ENCODE measurements at places on chromosomes 6 and 20. TPM values are rescaled to one million over a fixed set of nuclear protein-coding genes. Genes with fewer than 3 reads are reported as not detected.
A peak's percentile ranks its signal among the peaks of the same experiment; 100 is the strongest.

DNA sequence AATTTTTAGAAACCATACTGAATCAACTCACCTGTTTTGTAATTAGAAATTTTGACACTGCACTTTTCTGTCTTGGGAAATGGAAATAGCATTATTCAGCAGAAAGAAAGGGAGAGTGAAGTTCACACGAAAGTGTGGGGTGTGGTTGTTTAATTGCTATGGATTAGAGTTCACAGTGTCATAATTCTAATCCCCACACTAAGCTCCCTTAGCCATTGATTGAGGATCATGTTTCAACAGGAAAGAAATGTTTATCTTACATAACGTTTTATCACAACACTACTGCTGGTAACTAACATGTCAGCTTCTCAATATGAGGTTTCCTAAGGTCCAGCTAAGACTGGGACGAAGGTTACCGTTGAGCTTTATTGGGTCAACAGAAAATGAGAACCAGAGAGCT is 31.4 kb upstream of the GSTA5 start:
- no peaks in the 10 kb centered on the region for H3K27me3 ChIP-seq
- H3K36me3 ChIP-seq = no peaks in the 10 kb centered on the region
- H3K4me1 ChIP-seq = peaks cover 2% of the 10 kb centered on the region
- H3K4me3 ChIP-seq = no peak overlapping the region
- no peak for DNase-seq

- no peaks in the 10 kb centered on the region for H3K4me1 ChIP-seq
- H3K4me3 ChIP-seq = no peak overlapping the region
- no peaks in the 10 kb centered on the region for H3K27me3 ChIP-seq
Measured at GRCh38 chr6:12967686-12968085, 251.1 kb downstream of the PHACTR1 start.

GRCh38 chr20:2302384-2303060 is 6.7 kb downstream of the TGM3 start:
- peaks cover 2% of the 10 kb centered on the region for H3K4me1 ChIP-seq
- H3K27me3 ChIP-seq = no peaks in the 10 kb centered on the region
- DNase-seq = no peak

DNA sequence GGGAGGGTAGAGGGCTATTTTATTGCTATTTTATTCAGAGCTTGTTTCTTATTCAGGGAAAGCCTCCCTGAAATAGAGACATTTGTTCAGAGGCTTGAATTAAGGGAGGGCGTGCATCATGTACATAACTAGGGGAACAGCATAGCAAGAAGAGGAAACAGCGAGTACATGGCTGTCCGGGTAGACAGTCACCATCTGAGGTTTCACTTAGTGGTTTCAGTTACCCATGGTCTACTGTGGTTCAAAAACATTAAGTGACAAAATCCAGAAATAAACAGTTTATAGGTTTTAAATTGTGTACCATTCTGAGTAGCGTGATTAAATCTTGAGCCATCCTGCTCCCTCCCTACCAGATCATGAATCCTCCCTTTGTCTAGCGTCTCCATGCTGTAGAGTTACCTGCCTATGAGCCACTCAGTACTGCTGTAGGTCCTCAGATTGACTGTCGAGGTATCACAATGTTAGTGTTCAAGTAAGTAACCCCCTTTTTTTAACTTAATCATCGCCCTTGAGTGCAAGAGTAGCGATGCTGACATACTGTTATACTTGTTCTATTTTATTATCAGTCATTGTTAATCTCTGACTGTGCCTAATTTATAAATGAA is 791.5 kb downstream of the TFAP2A start:
- no peak overlapping the region for H3K4me3 ChIP-seq
- H3K27me3 ChIP-seq = no peaks in the 10 kb centered on the region
- H3K27ac ChIP-seq = no peak overlapping the region
- H3K36me3 ChIP-seq = no peaks in the 10 kb centered on the region

GRCh38 chr20:13639150-13639497 is 392 bp upstream of the TASP1 start:
- H3K4me3 ChIP-seq = peak overlapping the region; percentile 95
- no peaks in the 10 kb centered on the region for H3K4me1 ChIP-seq
- no peak for DNase-seq

DNA sequence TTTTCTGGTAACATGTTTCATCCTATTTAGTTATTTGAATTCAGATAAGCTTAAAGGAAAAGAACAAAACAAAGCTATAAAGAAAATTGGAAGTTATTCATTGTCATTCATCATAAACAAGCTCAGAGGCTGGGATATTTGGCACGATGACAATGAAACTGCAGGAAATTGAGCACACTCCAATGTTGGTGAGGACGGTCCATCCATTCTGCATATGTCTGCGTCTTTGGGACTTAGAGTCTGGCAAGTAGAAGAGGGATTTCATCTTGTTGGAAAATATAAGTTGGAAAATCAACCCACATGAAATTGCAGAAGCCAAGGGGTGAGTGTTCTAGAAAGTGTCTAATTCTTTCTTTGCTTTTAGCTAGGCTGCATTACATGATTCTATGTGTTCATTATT is 78.4 kb downstream of the HDGFL1 start:
- no peaks in the 10 kb centered on the region for H3K36me3 ChIP-seq
- H3K4me3 ChIP-seq = no peak overlapping the region
- no peak overlapping the region for H3K27ac ChIP-seq
- peaks cover 2% of the 10 kb centered on the region for H3K27me3 ChIP-seq
- DNase-seq = no peak

DNA sequence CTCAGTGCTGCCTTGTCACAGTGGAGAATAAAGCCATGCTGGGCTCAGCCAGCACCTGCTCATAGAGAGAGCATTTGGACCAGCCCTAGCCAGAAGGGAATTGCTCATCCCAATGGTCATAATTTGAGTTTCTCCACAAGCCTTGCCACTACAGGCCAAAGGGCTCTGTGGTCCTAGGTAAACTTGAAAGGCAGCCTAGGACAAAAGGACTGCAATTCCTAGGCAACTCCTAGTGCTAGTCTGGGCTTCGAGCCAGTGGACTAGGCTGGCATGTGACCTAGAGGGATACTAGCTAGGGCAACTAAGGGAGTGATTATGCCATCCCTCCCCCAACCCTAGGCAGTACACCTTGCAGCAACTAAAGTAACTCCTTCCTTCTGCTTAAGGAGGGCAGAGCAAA is 516.2 kb downstream of the BCKDHB start:
- H3K4me1 ChIP-seq = peaks cover 2% of the 10 kb centered on the region
- DNase-seq = no peak
- no peaks in the 10 kb centered on the region for H3K27me3 ChIP-seq
- H3K4me3 ChIP-seq = no peak overlapping the region

DNA sequence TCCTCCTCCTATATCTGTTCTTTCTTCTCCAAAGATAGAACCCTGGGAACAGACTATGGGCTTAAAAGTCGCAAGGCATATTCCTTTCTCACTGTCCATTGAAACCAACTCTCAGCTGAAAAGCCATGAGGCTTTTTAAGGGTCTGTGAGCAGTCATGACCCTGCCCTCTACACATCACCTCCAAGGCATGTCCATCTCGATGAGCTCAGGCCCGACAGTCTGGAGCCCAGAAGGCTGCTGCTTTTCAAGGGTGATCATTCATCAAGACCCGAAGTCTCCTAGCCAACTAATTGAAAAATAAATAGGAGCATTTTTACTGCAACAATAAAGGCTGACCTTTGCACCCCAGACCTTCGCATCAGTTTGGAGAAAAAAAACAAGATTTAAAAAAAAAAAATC is 378.8 kb upstream of the NRSN1 start:
- H3K27ac ChIP-seq = no peak overlapping the region
- H3K36me3 ChIP-seq = no peaks in the 10 kb centered on the region
- no peaks in the 10 kb centered on the region for H3K27me3 ChIP-seq
- no peak overlapping the region for H3K4me3 ChIP-seq
- no peaks in the 10 kb centered on the region for H3K4me1 ChIP-seq

The RHAG gene
- total RNA-seq = not detected

The TBXT gene
- total RNA-seq = not detected

The RUNX2 gene
- total RNA-seq = not detected

The CDSN gene
- total RNA-seq = not detected

All from glutamatergic neuron (in vitro differentiated cells).